ENCODE measurements at places on chromosomes 3 and 15. TPM values are rescaled to one million over a fixed set of nuclear protein-coding genes. Genes with fewer than 3 reads are reported as not detected.

The GUCA1C gene
- total RNA-seq = not detected

The ACY1 gene
- 1.3 TPM for total RNA-seq

The RTP3 gene
- total RNA-seq = not detected

The SUCNR1 gene
- total RNA-seq = 0.59 TPM

The FMN1 gene
- 9.3 TPM for total RNA-seq

The ALDH1A3 gene
- total RNA-seq = 19.8 TPM

- no peak for DNase-seq
Observed at GRCh38 chr15:48147358-48147757, 26.6 kb downstream of the SLC24A5 start.

GRCh38 chr3:112979244-112979832 is 4.4 kb upstream of the CD200R1 start:
- DNase-seq = no peak

DNA sequence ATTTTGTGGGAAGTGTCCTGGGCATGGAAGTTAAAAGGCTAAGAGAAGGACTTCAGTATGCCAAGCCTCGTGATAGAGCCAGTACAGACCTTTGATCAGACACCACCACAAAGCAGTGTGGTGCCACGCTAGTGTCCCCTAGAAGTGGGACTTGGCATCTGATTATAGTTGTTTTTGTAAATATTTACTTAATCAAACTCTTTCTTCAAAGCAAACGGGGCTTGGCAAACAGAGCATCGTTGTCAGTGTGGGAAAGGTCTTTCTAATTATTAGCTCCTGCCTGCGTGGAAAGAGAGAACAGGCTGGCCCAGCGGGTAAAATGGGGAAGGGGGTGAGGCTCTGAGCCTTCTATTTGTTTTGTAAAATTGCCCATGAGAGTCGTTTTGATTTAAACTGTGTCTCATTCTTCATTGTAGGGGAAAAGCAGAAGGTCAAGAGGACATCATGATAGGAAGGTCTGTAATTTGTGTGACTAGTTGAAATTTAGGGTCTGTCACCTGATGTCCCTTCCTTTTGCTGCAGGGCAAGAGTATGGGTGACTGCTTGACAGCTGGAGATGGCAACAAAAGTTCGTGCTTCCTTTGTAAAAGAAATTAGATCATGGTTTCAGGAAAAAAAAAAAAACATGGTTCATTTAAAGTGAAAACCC is 105.0 kb downstream of the IQCH start:
- no peak for DNase-seq

DNA sequence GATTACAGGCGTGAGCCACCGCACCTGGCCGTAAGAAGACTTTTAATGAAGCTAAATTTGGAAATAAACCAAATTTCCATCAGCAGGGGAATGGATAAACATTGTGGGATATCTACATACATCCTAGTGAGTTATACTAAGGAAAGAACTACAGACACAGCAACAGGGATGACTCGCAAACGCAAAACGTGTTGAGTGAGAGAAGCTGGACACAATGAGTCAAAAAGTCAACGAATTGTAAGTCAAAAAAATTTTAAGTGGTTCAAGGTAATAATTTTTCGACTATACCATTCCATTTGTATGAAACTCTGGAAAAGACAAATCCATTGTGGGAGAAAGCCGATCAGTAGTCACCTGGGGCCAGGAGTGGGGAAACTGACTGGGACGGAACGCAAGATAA is 19.9 kb downstream of the PLA2G4F start:
- DNase-seq = no peak

- DNase-seq = no peak
Observed at GRCh38 chr3:166171695-166172094, 334.5 kb upstream of the BCHE start.

DNA sequence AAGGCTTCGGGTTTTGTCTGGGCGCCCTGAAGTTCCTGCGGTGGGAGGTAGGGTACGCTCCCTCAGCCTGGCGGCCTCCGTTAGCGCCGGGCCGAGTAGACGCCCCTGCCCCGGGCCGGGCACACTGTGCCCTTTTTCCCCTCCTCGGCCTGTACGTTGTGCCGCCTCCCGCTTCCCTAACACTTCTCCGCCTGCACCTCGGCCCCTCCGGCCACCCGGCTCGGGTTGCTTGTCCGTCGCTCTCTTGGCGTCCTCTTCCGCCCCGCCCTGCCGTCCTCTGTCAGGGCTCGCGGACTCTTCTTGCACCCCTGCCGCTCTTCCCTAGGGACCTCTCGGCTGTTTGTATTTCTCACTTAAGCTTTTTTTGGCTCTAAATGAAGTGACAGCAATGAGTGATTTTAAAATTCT is 384 bp downstream of the KNL1 start:
- peak; percentile 20 for DNase-seq

DNA sequence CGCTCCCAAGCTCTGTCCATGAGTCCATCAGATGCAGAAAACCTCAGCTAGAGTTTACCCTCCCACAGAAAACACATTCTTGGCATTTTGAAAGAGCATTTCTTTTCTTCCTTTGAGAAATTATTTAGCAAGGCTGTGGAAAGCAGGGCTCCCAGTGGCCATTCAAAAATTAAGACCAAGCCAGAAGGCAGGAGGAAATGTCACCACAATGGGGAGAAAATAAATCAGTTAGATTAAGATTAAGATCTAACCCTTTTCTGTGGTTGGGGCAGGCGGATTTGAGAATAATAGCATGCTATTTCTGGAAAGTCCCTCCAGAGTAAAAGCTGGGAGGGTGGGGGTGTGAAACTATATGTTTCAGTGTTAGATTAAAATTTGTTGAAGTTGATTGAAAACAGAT is 20.2 kb downstream of the LRIG1 start:
- no peak for DNase-seq

- DNase-seq = no peak
Observed at GRCh38 chr15:85692321-85692720, 102.4 kb downstream of the KLHL25 start.

DNA sequence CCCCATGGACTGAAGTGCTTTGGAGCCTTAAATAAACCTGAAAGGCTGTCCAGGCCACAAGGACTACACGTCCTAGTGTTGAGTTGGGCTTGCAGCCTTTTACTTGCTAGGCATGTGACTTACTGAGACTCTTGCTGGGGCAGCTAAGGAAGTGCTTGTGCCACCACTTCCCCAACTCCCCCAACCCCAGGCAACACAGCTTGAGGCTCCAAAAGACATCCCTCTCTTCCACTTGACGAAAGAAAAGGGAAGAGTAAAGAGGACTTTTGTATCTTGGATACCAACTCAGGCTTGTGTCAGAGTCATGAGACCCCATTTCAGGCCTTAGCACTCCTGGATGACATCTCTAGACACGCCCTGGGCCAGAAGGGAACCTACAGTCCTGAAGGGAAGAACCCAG is 109.8 kb downstream of the XRN1 start:
- no peak for DNase-seq
